ENCODE measurements at places on chromosomes 2 and 18.

- DNase-seq: no peak
These were observed 38.1 kb downstream of the SCN2A start for GRCh38 chr2:165277295-165277694.

DNA sequence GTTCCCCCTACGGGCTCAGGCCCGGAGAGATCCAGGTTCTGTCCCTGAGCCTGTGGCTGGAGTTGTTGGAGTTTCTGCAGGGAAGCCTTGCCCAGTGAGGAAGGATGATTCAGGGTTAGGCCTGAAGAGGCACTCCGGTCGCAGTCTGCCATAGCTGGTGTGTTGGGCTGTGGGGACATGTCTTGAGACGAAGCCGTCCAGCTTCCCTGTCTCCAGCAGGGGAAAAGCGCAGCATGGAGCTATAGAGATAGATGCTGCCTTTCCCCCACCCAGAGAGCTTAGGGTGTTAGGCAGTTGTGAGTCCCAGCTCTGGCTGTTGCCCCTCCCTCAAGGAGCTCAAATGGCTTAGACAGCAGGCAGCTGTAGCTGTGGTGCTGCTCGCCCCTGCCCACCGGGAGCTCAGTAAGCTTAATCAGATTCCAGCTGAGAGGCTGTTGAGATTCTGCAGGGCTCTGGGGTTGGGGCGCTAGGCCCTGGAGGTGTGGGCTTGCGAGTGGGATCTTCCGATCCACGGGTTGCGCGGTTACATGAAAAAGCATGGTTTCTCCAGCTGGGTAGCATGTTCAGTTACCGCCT, 103.9 kb downstream of the PMAIP1 start:
- DNase-seq: no peak

GRCh38 chr2:204827701-204828590, 282.7 kb downstream of the PARD3B start:
- no peak for DNase-seq

GRCh38 chr2:20676353-20677215, 9.6 kb downstream of the GDF7 start:
- no peak for DNase-seq

- no peak for DNase-seq
These were observed 15.8 kb upstream of the ASPRV1 start for GRCh38 chr2:69977186-69977585.

DNA sequence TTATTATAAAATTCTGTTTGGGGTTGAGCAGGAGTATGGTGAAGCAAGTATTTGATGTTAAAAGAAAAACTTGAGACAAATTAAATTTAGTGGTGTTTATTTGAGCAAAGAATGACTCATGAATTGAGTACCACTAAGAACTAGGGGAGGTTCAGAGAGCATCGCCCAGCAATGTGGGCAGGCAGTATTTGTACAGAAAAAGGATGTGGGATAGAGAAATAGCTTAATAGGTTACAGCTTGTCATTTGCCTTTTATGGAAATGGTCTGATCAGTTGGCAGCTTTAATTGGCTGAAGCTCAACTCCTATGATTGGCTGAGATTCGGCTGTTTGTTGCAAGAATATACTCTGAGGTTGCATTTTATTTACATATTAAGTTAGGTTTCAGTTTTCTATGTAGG, 68.2 kb downstream of the LRATD1 start:
- no peak for DNase-seq

DNA sequence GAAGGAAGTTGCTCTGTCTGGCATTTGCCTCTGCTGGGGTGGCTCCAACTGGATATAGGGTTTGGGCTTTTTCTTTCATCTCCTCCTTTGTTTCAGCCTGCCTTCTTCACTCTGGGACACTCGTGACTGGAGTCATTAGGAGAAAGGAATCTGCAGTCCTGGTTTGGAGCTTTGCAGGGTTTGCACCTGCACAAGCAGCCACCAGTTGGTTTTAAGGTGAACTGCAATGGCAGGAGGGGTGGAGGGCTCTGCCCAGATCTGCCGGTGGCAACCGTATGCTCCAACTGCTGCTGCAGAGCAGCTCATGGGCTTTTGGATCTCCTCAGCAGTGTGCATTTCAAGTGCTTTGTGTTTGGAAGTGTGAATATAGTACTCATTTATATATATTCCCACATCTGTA, 131.3 kb upstream of the MGAT5 start:
- DNase-seq: no peak

DNA sequence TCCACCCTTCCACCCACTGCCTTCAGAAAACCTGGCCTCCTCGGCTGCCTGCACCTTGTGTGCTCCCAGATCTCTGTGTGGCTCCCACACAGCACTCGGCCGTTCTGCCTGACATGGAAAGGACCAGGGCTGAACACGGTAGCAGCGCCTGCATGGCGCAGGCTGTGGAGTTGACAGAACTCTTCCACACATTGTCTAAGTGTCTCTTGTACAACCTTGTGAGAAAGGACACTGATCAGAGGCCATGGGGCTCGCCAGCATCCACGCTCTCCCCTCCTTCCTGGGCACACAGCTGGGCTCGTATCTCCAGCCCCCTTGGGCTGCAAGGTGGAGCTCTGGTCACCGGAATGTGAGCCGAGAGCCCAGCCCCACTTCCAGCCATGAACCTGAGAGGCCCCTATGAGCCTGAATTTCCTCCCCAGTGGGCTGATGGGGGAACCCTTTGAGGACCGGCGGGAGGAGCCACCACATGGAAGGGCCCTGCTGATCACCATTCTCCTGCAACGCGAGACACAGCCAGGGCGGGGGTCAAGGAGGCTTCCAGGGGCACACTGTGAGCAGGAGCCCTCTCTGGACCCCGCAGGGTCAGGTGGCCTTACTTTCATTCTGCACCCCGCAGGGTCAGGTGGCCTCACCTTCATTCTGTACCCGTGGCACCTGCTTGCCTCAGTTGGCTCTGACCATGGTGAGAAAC, 314.2 kb upstream of the MYT1L start:
- no peak for DNase-seq

- no peak for DNase-seq
These were observed 2110.3 kb upstream of the CELF4 start for GRCh38 chr18:39675906-39676305.

- no peak for DNase-seq
These were observed 16.0 kb upstream of the ACTR3 start for GRCh38 chr2:113873867-113874266.

GRCh38 chr2:148917431-148917830, 42.4 kb downstream of the KIF5C start:
- no peak for DNase-seq

DNA sequence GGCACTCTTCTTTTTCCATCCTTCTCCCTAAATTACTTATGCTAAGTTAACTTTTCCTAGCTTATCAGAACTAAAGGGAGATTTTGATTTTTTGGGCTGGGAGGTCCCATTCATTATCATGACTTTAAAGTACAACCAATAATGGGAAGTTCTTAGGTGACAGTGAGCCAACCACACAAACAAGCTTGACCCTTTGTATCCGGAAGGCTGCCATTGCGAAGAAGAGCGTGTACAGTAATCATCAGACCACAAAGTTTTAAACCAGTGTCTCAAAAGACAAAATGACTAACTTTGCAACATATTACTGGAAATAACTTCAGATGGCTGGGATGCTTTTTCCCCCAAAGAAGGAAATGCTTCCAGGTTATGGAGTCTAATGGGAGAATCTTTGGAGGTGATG, 298.1 kb downstream of the TGIF1 start:
- DNase-seq: no peak

- DNase-seq: no peak
These were observed at the start of gene SLC66A3 for GRCh38 chr2:11155381-11156035. Gene SLC66A3, plus strand, starts transcription at chr2:11155467. Its CDS starts 80 bp downstream, at chr2:11155547.

- DNase-seq: peak; percentile 39
These were observed 31.6 kb upstream of the PPP1R1C start for GRCh38 chr2:181953881-181954537.

Measured in mesothelial cell of epicardium (in vitro differentiated cells).